ENCODE measurements at places on chromosomes 5 and 9.

DNA sequence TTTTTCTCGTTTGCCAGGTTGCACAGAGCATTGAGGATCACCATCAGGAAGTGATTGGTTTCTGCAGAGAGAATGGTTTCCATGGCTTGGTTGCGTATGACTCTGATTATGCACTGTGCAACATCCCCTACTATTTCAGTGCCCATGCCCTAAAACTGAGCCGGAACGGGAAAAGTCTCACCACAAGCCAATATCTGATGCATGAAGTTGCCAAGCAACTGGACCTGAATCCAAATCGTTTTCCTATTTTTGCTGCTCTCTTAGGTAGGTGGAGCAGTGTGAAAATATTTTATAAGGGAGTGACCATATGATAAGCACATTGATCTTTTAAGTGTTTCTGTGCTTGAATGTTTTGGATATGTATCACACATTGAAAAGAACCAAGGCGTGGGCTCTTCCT, 17.7 kb upstream of the FAM120AOS start:
- DNase-seq: no peak

DNA sequence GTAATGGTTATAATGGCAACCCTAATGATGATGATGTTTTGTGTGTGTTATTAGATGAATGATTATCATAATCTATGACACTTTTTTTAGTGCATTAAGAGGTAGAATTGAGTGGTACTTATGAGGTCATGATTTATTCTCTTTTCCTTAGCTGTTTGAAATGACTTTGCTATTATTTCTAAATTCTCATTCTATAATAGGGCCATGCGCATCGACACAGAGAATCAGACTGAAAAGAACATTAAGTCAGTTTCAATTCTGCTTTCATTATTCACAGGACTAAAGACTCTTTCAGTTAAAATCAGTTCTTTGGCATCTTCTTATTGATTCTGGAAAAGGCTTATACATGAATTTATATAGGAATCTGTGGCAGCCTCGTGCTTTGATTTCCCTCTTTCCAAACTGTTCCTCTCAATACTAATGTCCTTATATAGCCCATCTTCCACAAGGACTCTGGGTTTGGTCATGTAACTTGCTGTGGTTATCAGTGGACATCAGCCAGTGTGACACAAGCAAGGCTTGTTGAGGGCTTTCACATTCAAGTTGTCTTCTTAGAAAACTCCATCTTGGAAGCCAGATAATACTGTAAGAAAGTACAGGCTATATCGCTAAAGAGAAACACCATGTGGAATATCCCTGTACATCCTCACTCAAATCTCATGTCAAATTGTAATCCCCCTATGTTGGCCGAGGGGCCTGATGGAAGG, 140.3 kb upstream of the CHD1 start:
- no peak for DNase-seq

DNA sequence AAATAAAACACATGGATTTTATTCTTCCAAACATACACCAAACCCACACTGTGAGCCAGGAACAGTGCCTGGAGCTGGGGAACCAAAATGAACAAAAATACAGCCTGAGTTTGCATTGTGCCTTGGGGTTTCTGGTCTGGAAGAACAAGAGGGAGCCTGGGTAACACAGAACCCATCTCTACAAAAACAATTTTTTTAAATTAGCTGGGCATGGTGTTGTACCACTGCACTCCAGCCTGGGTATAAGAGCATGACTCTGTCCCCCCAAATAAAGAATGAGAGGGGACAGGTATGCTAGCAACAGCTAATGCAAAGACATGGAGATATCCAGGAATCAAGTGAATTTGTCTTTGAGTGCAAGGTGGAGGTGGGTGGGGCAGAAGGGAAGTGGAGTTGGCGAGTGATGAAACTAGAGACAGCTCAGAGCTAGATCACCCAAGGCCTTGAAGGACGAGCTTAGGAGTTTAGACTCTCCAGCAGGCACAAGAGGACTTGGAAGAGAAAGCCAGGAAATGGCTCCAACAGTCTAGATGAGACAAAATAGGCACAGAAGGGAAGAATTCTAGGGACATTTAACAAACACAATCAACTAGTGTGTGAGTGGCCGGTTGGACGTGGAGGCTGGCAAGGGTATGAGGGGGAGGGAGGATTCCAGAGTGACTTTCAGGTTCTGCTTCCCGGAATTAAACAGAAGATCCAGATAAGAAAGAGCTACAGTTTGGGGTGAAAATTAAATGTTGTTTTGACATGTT, 47.4 kb downstream of the FNBP1 start:
- DNase-seq: no peak

- DNase-seq: no peak
Observed at GRCh38 chr9:73152543-73152844, 829 bp downstream of the ANXA1 start.

DNA sequence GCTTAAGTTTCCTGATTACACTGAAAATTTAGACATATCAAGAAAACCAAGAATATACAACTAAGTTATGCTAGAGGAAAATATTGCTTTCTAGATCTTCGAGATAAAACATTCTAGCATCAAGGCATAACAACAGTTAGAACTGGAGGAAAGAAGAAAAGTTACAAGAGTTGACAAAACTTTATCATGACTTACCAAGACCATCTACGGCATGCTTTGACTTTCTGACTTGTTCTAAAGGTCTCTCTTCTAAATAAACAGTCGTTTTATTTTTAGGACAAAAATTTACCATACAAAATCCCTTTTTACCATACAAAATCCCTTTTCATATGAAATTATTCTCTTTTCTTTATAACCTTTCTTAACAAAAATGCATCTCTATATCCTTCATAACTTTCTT, 1110.1 kb upstream of the CDH10 start:
- DNase-seq: no peak

GRCh38 chr5:89556215-89556913, 673.4 kb upstream of the MEF2C start:
- DNase-seq: no peak

DNA sequence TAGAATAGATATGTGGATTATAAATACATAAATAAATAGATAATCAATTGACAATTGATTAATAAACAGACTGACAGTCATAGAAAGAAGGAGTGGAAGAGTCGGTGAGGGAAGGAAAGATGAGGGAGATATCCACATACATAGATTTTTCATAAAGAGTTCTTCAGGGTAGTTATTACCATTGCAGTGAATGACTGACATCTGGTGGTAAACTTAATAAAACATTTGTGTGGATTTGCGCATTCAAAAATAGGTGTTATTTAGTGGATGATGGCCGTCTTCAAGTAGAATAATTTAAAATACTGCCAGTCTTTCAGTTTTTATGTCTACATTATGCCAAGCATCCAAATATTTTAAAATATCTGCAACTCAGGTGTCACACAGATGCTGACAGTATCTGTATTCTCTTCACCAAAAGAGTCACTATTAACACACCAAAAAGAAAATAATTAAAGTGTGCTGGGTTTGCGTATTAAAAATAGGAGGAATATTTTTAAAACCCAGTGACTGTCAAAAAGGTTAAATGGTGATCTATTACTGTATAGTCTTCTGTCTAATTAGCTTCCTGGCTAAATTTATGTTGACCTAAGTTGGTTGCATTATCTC, 78.8 kb downstream of the GIN1 start:
- DNase-seq: no peak

GRCh38 chr9:120774719-120775118, 18.5 kb downstream of the FBXW2 start:
- DNase-seq: no peak

GRCh38 chr5:147481874-147482705, 27.8 kb downstream of the DPYSL3 start:
- no peak for DNase-seq

GRCh38 chr9:76989501-76989900, 30.0 kb upstream of the FOXB2 start:
- no peak for DNase-seq

DNA sequence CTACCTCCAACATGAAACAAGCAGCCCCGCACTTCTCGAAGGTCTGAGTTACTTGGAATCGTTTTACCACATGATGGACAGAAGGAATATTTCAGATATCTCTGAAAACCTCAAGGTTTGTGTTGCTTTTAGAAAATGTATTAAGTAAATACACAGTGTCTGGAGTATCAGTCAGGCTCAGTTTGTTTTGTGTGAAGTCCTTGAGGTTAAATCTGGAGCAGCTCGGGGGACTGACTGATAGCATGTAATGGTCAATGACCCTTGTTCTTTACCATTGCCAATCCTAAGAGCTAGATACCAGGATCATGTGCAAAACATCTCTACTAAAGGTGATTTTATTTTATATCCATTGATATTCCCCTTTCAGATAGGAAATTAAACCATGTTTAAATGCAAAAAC, 26.9 kb upstream of the LNPEP start:
- no peak for DNase-seq

DNA sequence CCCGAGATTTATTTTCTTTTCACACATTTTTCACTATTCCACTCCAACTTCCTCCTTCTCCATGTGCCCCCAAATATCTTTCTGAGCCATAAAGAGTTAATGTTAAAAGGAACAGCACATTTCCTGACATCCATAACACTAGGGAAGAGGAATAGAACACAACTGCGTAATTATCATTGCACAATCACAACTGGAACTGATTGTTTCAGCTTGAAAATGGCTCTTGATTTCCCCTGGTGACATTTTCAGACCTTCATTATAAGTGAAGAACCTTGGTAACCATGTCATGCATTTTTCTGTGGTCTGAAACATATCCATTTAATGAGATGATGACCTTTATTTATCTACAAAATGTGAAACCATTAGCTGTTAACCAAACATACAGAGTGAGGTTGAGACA, 82.4 kb downstream of the PCSK1 start:
- no peak for DNase-seq

- DNase-seq: no peak
Observed at GRCh38 chr5:82349652-82350051, 71.5 kb upstream of the RPS23 start.

DNA sequence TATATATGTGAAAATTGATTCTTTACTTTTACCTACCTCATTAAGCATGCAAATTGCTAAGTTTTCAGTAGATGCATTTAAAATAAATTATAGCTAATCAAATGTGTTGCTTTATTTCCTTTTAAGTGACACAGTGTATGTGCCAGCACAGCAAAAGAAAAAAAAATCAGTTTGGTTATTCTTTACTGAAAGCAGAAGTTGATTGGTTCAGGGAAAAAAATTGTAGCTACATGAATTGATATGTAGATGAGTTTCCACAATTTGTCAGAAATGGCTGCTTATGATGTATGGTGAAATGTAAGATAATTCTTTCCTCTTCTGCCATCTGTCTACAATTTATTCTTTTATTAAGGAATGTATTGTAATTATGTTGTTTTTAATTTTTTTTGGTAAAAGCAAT, 57.8 kb downstream of the PARP8 start:
- no peak for DNase-seq

- DNase-seq: no peak
Observed at GRCh38 chr9:112544477-112544876, 57.9 kb downstream of the KIAA1958 start.

- no peak for DNase-seq
Observed at GRCh38 chr5:74390822-74391221, 249.7 kb downstream of the ENC1 start.

DNA sequence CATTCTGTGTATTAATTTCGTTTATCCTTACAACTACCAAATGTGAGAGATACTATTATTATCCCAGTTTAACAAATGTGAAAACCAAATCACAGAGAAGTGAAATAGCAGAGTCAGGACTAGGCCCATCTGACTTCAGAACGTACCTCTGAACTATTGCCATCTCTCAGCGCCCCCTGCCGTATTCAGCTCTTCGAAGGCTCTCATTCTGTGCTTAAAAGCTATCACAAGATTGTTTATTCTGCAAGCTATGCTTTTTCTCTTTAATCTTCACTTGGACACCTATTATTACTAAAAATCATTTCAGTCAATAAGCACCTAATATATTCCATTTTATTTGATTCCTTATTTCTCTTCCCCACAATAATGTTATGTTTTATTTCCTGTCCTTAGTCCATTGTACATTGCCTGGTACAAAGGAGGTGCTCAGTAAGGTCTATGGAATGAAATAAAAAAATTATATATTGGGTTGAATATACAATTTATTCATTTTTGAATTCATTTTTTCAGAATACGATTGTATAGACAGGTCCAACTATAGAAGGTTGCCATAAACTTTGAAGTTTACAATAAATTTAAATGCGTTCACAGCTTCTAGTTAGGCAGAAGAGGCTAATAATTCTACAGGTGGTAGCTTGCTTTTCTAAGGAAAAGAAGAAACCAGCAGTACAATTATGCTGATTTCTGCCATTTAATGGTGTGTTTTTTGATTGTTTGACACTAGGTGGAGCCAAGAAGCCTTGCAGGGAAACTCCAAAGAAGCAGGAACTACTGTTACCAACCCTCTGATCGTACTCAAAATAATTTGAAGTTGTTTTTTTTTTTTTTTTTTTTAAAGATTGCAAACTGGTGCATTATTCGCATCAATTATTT, 202.2 kb upstream of the DMRTA1 start:
- DNase-seq: no peak

- DNase-seq: no peak
Observed at GRCh38 chr5:97151370-97151769, 9.0 kb upstream of the LIX1 start.

DNA sequence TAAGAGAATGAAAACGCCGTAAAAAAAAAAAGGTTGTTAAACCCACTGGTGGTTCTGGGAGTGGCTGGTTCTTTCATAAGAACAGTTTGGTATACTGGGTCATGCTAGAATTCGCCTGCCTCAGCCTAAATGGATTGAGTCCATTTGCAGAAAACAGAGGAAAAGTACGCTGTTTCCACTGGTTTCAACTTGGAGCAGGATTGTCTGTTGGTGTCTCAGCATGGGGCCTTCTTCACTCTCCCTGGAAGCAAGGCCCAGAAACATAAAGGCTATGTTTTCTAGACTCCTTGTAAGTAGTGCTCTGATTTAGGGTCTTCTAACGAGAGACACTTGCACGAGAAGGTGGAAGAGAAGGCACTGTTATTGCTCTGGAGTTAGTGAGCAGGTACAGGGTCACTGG, 116.9 kb upstream of the MTAP start:
- no peak for DNase-seq

DNA sequence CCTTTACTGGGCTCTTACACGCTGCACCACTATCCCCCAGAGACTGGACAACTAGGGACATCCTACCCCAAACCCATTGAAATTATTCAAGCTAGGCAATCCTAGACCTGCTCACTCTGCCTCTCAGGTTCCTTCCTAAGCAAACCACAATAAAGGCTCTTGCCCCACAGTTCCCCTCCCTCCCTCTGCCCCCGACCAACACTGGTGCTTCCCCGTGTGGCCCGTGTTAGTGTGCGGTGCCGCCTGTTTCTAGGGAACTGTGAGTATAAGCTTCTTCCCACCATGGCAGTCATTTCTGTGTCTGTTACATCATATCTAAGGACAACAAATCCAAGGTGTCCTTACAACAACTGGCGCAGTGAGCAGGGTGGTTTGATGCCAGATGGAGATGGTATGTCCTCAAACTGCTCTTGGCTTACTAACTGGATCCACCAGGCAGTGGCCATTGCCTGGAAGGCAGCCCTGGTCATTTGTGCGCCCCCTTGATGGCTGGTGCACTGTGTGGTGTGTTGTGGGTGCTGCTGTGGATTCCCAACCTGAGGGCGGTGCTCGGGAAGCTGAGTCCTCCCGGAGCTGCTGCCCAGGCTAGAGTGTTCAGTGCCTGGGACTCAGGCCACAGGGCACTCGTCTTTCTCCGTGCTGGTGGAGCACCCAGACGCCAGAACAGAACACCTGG, 8.4 kb upstream of the MXD3 start:
- no peak for DNase-seq

GRCh38 chr5:158268286-158268685, 409.3 kb upstream of the CLINT1 start:
- no peak for DNase-seq

All from stimulated activated CD8-positive, alpha-beta memory T cell treated with anti-CD3 and anti-CD28 coated beads, Interleukin-2, amount 100 ng/mL, for 1 hour (primary cell).